Activated T-cell treated with anti-CD3 and anti-CD28 coated beads, Interleukin-2, amount 50 U/mL, for 72 hours (primary cell): ENCODE measurements at places on chromosomes 2 and 18. TPM values are rescaled to one million over a fixed set of nuclear protein-coding genes. Genes with fewer than 3 reads are reported as not detected.

Gene SP3
- 106 TPM for total RNA-seq

DNA sequence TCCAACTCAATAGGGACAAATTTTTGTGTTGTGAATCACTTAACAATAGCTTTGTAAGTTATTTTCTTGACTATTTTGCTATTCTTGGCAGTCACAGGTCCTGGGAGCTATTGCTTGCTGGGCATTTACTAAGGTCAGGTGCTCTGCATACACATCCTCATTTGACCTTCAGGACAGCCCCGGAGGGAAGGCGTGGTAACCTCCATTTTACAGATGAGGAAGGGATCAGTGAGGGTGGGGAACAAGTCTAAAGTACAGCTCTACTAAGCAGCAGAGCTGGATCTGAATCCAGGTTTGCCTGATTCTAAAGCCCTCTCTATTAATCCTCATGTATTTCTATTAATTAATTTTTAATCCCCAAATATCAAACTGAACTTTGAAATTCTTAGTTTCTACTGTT lies 58.8 kb downstream of the PTPN2 start:
- H3K4me1 ChIP-seq = peaks cover 33% of the 10 kb centered on the region
- H3K27me3 ChIP-seq = no peaks in the 10 kb centered on the region
- H3K36me3 ChIP-seq = peaks cover 6% of the 10 kb centered on the region
- H3K4me3 ChIP-seq = no peak overlapping the region
- H3K27ac ChIP-seq = no peak overlapping the region

Gene RAB31
- 0.42 TPM for total RNA-seq

DNA sequence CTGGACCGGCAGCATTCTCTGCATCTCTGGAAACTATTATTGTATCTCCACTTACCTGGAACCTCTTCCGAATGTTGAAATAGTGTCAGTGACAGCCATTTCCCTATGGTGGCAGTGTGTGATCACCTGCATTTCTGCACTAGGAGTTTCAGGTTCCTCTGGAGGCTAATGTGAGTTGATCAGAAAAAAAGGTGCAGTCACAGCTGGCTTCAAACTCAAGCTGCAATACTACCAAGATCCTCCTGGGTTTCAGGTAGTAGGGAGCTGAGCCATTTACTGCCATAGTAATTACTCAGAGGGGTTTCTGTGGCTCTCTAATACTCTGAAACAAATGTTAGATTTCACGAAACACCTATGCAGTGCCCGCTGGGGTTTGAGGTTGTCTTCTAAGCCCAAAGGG lies 183.5 kb upstream of the OSR1 start:
- H3K4me3 ChIP-seq = no peak overlapping the region
- H3K27me3 ChIP-seq = no peaks in the 10 kb centered on the region
- H3K27ac ChIP-seq = no peak overlapping the region
- DNase-seq = no peak

DNA sequence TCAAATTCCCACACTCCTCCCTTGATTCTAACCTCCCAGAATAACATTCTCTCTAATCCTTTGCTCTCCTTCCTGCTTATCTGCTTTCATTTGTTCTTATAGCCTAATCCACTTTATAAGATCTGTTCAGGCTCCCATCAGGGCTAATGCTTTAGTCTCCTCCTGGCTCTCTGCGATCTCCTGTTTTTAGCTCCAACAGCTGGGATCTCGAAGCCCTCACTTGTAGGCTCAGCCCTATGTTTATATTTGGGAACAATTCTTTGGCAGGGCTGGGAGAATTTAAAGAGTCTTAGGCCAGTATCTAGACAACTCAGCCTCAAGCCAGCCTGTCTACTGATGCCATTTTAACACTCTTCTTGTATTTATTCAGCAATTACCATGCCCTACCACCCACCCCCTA lies 27.2 kb upstream of the RAPH1 start:
- no peaks in the 10 kb centered on the region for H3K36me3 ChIP-seq
- no peak overlapping the region for H3K4me3 ChIP-seq
- H3K27ac ChIP-seq = no peak overlapping the region

GRCh38 chr18:55534547-55534946 lies 53.4 kb downstream of the TCF4 start:
- H3K4me3 ChIP-seq = no peak overlapping the region
- H3K27ac ChIP-seq = no peak overlapping the region
- H3K27me3 ChIP-seq = no peaks in the 10 kb centered on the region

DNA sequence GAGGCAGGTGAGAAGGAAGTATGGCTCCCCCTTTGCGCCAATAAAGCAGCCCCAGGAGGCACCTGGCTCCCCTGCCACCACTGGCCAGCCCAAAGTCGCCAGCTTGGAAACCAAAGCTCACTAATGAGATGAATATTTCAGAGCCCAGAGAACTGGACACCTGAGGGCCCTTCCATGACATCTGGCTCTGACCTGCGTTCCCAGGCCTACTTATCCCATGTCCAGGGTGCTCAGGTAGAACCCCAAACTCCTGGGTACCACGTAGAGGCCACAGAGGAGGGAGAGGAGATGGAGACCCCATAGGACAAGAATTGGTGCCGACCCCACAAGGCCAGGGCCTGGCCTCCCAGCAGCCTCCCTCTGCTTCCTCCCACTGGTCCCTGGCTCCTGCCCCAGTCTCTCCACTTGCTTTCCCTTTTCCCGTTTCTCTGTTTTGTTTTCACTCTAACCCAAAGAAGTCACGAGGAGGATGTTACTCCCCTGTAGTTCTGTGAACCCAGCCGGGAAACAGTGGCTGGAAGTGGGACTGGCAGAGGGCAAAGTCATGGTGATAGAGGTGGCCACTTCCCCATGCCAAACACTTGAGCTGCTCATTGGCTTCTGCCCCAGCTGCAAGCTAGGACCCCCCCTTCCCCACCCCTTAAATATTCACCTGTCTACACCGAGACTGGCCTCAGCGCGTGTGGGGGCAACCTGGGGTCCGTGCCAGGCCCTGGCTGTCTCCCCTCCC lies 820 bp downstream of the TMBIM1 start:
- peak overlapping the region; percentile 94 for H3K27ac ChIP-seq
- DNase-seq = no peak
- peak overlapping the region; percentile 87 for H3K4me3 ChIP-seq
- peaks cover 4% of the 10 kb centered on the region for H3K36me3 ChIP-seq
- no peaks in the 10 kb centered on the region for H3K27me3 ChIP-seq
- peaks cover 69% of the 10 kb centered on the region for H3K4me1 ChIP-seq

Gene FRZB
- not detected for total RNA-seq

DNA sequence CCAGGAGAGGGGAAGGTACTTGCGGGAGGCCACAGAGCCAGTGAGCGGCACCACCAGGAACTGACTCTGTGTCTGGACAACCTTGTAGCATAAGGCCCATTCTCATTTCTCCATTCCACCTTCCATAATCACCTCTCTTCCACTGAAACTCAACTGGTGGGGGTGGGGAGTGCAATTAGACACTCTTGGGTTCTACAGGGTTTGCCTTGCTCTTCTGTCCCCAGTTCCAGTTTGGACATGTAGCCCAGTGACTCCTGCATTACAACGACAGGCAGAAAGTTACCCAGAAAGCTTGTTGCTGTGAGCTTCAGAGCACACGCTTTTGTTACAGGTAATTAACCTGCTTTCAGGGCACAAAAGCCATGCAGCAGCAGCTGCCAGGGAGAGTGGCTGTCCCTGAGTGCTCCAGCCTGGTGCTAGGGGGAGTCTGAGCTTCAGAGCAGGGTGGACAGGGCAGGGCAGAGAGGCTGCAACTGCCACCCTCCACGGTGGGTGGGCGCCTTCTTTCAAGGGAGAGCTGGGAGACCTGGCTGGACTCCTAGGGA lies 65.2 kb downstream of the COPS8 start:
- H3K27me3 ChIP-seq = peaks cover 10% of the 10 kb centered on the region
- H3K4me3 ChIP-seq = no peak overlapping the region

Gene FSIP2
- total RNA-seq = 0.19 TPM

DNA sequence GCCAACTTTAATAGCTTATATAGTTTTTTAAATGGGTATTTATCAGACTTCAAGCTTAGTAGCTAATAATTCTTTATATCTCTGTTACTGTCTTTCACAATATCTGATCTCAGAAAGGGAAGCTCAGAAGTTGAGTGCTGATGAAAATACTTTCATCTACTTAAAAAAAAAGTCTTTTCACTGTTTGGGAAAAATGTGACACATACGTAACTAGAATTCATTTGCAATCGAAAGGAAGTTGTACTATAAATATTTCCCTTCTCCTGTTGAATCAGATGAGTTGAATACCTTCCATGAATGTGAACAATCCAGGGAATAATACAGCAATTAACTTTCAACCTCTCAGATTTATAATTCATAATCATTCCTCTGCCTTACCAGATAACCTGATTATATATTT lies 811 bp upstream of the SCG2 start:
- DNase-seq = no peak
- H3K4me3 ChIP-seq = no peak overlapping the region
- H3K27me3 ChIP-seq = no peaks in the 10 kb centered on the region
- no peaks in the 10 kb centered on the region for H3K36me3 ChIP-seq
- no peak overlapping the region for H3K27ac ChIP-seq
- H3K4me1 ChIP-seq = no peaks in the 10 kb centered on the region

GRCh38 chr18:23154823-23155500 lies 19.7 kb downstream of the CABLES1 start:
- no peaks in the 10 kb centered on the region for H3K4me1 ChIP-seq
- no peaks in the 10 kb centered on the region for H3K36me3 ChIP-seq
- H3K4me3 ChIP-seq = no peak overlapping the region
- H3K27ac ChIP-seq = no peak overlapping the region
- DNase-seq = no peak

Gene APCDD1
- total RNA-seq = not detected
